RCC 7860 (cell line): ENCODE measurements at places on chromosomes 5 and 9.

DNA sequence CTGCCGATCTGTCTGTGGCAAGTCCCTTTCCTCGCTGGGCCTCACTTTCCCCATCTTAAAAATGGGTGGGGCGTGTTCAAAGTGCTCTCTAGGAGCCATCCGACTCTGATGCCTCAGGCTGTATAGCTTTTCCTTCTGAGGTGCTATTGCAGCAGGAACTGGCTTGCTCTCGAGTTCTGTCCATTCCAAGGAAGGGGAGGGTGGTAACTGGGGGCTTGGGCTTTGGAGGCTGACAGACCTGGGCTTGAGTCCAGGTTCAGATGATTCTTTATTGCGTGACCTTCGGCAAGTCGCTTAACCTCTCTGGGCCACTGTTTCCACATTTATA, 139.5 kb downstream of the RGS3 start:
- no peak for DNase-seq

DNA sequence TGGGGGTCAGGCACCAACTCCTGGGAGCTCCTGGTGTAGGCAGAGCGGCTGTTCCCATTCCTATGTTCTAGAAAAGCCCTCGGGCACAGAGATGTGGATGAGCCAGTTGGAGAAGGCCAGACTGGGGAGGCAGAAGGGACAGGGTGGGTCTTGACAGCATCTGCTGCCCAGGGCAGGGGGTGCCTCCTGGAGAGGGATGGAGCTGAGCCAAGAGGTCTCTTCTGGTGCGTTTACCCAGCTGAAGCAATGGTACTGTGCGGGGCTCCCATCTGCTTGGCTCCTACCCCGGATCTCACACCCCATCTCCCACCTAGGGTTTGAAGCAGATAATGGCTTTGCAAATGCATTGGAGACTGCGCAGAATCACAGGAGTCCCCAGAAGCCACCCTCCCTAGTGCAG, 41.3 kb downstream of the SHB start:
- DNase-seq: no peak

- DNase-seq: no peak
These were observed 24.2 kb upstream of the HAPLN1 start for GRCh38 chr5:83744821-83745220.

- DNase-seq: no peak
These were observed 555 bp downstream of the CFAP95 start for GRCh38 chr9:69820955-69821788.

DNA sequence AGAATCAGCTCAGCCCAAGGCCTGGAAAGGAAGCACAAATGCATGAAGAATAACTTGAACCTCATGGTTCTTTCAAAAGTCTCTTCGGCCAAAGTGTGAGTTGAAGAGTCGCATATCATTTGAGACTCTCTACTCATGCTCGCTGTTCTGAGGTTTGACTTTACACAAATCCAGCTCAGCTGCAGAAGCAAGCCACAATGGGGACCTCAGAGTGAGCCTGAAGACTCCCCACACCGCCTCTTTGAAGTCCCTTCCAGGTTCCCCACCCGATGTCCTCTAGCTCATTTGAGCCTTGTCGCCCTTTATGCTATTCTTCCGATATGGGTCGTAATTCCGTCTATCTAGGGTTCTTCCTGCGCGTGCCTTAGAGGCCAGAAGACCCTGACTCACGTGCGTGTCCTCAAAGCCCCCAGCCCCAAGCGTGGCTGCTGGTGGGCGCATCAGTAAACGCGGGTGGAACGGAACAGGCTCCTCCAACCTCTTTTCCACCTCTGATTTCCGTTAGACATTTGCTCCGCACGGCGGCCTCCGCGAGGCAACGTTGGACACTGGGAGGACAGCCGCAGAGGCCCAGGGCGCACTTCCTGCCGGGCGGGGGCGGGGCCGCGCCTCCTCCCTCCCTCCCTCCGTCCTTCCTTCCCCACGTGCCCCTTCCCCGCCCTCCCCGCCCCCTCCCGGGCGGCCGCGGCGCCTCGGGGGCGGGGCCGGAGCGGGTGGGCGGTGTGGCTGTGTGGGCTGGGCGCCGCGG, at the start of gene SNX30:
SNX30 (plus strand) TSS at position 745 of the 748 bp plus-strand sequence. CDS start 242 bp downstream, outside the sequence.
- peak; percentile 80 for DNase-seq

GRCh38 chr5:39102684-39103155, 28.5 kb upstream of the RICTOR start:
- peak; percentile 57 for DNase-seq

DNA sequence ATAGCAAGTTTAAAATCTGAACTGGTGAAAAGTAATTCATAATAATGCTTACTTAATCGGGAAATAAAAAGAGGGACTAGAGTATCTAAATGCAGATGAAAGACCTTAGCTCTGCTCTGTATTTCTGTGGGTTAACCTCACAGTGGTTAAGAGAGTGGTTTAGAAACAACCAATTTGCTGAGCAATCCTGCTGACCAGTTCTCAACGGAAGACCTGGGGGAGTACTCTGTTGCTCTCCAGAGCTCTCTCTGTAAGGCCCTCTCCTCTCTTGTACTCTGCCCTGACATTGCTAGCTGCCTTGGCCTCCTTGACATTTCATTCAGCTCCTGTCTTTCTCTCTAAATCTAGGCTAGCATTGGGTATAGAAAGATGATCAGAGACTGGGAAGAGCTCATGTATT, 1186.6 kb upstream of the SEMA6A start:
- DNase-seq: no peak

DNA sequence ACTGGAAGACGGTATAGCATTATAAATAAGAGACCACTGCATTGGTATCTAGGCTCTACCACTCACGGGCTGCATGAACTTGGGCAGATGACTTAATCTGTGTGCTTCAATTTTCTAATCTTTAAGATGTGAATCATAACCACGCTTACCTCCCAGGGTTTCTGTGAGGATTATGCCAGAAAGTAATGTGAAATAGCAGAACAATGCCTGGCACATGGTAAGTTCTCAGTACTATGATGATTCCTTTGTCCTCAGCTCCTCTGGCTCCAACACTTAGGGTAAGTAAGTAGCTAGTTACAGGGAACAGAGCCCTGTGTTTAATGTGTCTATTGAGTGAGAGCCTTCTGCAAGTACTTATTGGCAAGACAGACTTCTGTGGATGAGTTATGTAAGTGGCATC, 31.1 kb downstream of the POU4F3 start:
- peak; percentile 32 for DNase-seq

DNA sequence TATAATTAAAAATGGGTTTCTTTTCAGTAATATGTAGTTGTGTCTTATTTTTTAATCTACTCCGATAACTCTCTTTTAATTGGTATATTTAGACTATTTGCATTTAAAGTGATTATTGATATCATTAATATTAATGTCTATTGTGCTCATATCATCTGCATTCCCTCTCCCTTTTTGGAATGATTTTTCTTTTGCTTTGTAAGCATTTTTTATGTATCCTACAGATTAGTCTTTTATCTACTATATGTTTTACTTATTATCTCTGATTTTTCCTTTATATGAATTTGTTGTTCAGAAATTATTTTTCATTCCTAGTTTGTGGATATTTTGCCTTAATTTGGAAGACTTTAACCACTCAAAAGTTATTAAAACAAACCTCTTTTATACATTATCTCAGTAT, 34.0 kb downstream of the NDUFS4 start:
- DNase-seq: no peak

DNA sequence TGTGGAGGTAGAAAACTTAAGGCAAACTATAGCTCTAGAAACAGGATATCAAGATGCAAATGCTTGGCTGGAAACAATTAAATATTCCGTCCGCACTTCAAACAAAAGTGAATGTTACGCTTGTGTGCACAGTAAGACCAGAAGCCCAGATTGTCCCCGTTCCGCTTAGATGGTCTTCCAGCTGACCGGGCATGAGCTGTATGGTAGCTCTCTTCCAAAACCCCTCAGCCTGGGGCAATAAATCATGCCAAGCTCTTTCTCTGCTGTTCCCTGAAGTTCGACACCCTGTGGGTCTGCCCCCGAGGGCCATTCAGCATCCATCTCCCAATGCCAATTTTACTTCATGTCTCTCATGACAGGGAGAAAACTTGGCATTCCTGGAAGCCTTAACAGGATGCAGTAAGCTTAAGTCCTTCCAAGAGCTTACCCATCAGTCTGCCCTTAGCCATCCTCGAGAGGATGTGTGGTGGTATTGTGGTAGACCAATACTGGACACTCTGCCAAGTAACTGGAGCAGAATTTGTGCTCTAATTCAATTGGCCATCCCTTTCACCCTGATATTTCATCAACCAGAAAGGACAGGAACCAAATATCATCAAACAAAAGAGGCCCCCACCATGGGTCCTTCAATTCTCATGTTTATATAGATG, 70.7 kb upstream of the RANBP6 start:
- DNase-seq: no peak

- DNase-seq: no peak
These were observed 50.7 kb downstream of the COL15A1 start for GRCh38 chr9:98994172-98995058.

DNA sequence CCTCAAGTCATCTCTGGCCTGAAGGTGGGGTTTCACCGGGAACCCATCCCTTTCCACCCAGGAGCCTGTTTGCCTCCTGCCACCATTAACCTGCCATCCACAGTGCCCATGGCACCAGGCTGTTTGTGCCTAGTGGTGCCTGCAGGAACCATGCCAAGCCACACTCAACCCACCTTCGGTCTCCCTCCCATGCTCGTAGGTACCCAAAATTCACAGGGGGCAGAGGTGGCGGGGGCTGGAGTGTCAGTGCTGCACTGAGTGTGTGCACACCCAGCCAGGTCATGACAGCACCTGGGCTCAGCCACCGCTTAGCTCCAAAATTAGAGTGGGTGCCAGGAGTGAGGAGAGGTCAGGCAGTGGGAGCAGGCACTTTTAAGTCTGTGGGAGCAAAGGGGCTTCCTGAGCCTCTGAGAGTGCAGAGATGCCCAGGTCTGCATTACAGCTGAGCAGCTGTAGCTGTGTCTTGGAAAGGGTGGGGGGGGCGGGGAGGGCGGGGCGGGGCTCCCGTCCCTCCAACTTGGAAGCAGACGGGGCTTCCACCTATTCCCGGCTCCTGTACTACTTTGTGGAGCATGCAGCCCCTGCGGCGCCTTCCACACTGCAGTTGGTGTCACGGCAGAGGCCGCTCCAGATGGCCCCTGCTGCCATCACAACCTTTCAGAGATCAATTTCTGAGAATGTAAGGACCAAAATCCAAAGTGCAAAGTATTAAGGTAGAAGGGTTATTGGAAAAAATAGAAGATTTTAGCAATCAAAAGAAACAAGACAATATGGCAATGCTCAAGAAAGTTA, 2396.8 kb upstream of the C9orf72 start:
- DNase-seq: no peak

GRCh38 chr5:127813633-127814587, 110.7 kb downstream of the CCDC192 start:
- peak; percentile 71 for DNase-seq

DNA sequence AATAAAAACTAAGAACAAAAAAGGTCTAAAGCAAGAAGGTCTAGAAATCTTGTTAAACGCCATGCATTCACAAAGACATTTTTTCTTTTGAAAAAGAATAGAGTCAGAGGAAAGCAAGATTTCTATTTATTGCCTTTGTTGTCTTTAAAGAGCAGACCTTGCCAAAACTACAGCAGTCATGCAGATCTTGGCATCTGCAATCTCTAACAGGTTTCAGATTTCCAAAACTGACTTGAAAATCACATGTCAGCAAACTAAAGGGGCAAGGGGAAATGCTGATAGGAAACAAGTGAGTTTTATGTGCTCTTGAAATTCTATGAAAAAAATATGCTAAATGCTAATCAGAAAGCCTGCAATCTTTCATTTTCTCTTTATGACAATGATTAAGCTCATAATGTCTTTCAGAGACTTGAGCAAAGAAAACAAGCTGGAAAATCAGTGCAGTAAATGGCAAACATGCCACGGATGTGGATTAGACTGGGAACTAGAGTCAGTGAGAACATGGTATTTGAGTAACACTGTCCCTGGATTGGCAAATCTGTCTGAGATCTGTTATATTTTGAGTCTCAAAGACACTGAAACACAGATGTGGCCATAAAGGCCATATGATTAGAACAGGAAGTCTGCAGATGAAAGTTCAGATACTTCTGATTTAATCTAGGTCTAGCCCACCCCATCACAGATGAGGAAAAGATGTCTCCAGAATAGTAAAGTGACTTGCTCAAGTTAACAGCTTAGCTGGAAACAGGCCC, 361.4 kb upstream of the RPS23 start:
- no peak for DNase-seq

DNA sequence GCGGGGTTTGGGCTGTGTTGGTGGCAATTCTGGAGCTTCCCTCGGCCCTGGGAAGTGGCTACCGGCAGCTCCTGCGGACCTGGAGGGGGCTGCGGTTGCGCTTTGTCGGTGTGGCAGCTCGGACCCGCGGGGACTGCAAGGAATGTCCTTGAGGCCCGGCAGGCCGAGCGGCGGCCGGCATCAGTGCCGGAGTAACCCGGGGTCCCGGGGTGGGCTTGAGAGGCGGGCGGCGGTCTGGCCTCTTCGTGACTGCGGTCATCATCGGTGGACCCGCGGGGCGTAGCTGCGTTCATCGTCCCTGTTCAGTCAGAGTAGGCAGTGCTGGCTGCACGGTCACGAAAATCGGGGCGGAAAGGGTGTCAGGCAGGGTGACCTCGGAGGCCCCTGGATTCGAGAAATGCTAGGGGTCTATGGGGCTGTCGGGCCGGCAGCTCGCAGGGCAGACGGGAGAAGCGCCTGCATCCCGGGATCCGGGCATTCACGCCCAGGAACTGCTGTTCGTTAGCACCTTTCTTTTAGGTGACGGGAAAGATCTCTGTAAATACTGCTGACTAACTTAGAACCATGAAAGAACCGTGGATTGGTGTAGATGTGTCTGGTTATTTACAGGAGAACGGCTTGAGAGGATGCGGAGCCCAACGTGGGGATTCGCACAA, 474 bp downstream of the HMGCR start:
- DNase-seq: no peak

GRCh38 chr5:113574417-113574816, 60.9 kb downstream of the YTHDC2 start:
- DNase-seq: peak; percentile 81

GRCh38 chr9:90060256-90060655, 455.4 kb downstream of the GADD45G start:
- no peak for DNase-seq

GRCh38 chr9:134371731-134372130, 45.5 kb downstream of the RXRA start:
- DNase-seq: no peak

- peak; percentile 8 for DNase-seq
These were observed 235.7 kb downstream of the HSPA4 start for GRCh38 chr5:133287500-133287899.

DNA sequence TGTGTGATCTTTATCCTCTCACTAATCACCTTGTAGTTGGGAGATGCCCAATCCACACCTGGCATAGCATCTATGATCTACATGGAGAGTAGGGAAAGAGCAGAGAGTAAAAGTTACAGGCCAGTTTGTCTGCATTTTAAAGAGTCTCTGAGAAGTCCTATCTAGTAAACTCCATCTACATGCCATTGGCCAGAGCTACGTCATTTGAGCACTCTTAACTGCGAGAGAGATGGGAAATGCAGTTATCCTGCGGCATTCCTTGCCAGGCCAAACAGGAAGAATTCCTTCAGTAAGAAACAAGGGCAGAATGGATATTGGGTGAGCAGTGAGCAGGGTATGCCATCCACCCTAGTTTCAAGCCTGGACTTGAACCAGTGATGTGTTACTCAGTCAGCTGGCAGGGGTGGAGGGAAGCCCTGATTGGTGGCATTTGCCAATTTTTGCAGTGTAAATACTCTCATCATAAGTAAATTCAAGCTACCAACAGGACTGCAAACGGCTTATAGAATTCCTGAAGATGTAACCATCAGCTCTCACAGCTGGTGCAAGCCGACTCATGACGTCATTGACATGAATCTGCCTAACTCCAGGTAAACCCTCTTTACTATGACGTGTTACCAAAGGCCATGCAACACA, 156.8 kb upstream of the MSX2 start:
- no peak for DNase-seq
